ENCODE measurements at places on chromosomes 6 and 20. TPM values are rescaled to one million over a fixed set of nuclear protein-coding genes. Genes with fewer than 3 reads are reported as not detected.

The ANKRD6 gene
- total RNA-seq, result 18.9 TPM

The FAM209A gene
- 3.3 TPM for total RNA-seq

The SRMS gene
- not detected for total RNA-seq

The VSTM2L gene
- not detected for total RNA-seq

The GPR63 gene
- 1.4 TPM for total RNA-seq

The CARMIL1 gene
- total RNA-seq, result 6.0 TPM

The GSTA1 gene
- total RNA-seq, result not detected

The CSNK2B gene
- 206 TPM for total RNA-seq

The HLA-DRA gene
- total RNA-seq, result 25.8 TPM

The ADGRG6 gene
- 0.91 TPM for total RNA-seq

The MCHR2 gene
- not detected for total RNA-seq

The FAM217A gene
- total RNA-seq, result not detected

The SCRT2 gene
- not detected for total RNA-seq

The TMEM244 gene
- total RNA-seq, result 0.83 TPM

The BHLHE23 gene
- not detected for total RNA-seq

The SAMD3 gene
- total RNA-seq, result 52.6 TPM

The DTNBP1 gene
- total RNA-seq, result 18.3 TPM

The CFAP206 gene
- not detected for total RNA-seq

The C20orf202 gene
- total RNA-seq, result 0.26 TPM

The SNAI1 gene
- 0.40 TPM for total RNA-seq

The PRDM1 gene
- total RNA-seq, result 20.2 TPM

The MAP3K5 gene
- total RNA-seq, result 18.3 TPM

The DDX43 gene
- total RNA-seq, result 1.3 TPM

The NHSL1 gene
- total RNA-seq, result 0.44 TPM

The EBF4 gene
- 0.99 TPM for total RNA-seq

The SLC17A2 gene
- total RNA-seq, result not detected

The HFE gene
- total RNA-seq, result 7.2 TPM

The RCAN2 gene
- 0.37 TPM for total RNA-seq

The ALDH5A1 gene
- total RNA-seq, result 6.6 TPM

The PGK2 gene
- not detected for total RNA-seq

The RNF39 gene
- total RNA-seq, result not detected

The CD24 gene
- 0.68 TPM for total RNA-seq

The KIFC1 gene
- 117 TPM for total RNA-seq

The KIAA1755 gene
- not detected for total RNA-seq

The PRICKLE4 gene
- total RNA-seq, result not detected

The TSPO2 gene
- total RNA-seq, result not detected

The PPP1R14C gene
- not detected for total RNA-seq

The RMND1 gene
- total RNA-seq, result 20.6 TPM

The IDH3B gene
- total RNA-seq, result 95.8 TPM

The AKAP7 gene
- 12.6 TPM for total RNA-seq

The HRH3 gene
- not detected for total RNA-seq

The CALHM5 gene
- total RNA-seq, result not detected

The RAB5IF gene
- total RNA-seq, result 76.1 TPM

The TPD52L1 gene
- total RNA-seq, result not detected

The GLP1R gene
- not detected for total RNA-seq
